Activated CD8-positive, alpha-beta T cell treated with anti-CD3 and anti-CD28 coated beads for 36 hours (primary cell): ENCODE measurements at places on chromosomes 5 and 9. TPM values are rescaled to one million over a fixed set of nuclear protein-coding genes. Genes with fewer than 3 reads are reported as not detected.

ANKRD18B gene
- not detected for total RNA-seq

SLC22A4 gene
- 0.88 TPM for total RNA-seq

TRIM36 gene
- 0.72 TPM for total RNA-seq

ACOT12 gene
- total RNA-seq = not detected

CDX1 gene
- total RNA-seq = not detected

DNA sequence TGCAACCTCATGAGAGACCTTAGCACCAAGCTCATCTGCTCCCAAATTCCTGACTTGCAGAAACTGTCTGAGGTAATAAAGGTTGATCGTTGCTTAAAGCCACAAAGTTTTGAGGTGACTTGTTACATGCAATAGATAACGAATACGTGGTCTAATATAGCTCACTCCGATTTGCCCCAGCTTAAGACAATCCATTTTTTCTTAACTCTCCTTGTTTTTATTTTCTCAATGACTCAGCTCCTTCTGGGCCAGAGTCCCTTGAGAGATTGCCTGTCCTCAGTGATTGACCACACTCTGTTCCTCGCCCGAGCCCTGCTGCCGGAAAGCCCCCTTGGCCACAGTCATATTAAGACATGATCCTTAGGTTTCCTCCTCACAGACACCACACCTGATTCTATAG lies 63.7 kb upstream of the FANCC start:
- DNase-seq = no peak

- DNase-seq = no peak
These were observed 307.7 kb downstream of the ADGRV1 start for GRCh38 chr5:90866333-90866732.

- DNase-seq = no peak
These were observed 1082.9 kb upstream of the SEMA6A start for GRCh38 chr5:117657541-117657940.

DNA sequence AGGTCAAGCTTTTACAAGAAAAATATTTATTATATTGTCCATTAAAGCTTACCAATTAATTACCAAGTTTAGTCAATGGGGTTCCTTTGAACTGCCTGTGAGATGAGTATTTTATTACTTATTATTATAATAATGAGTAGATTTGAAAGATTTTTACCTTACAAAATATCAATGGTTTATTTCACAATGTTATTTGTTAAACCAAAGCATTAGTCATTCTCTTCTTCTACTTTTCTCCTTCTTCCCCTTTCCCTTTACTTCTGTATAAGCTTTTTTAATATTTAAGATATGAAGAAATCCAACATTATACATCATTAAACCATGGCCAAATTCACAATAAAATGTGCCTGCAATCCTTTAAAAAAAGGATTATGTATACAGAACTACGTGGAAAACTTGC lies 369.5 kb downstream of the ARL15 start:
- no peak for DNase-seq

- DNase-seq = no peak
These were observed 2.8 kb downstream of the NR3C1 start for GRCh38 chr5:143400541-143401226.

- no peak for DNase-seq
These were observed 255.7 kb upstream of the RGMB start for GRCh38 chr5:98517560-98518366.

- no peak for DNase-seq
These were observed 355.4 kb upstream of the PRR16 start for GRCh38 chr5:120108586-120109248.

DNA sequence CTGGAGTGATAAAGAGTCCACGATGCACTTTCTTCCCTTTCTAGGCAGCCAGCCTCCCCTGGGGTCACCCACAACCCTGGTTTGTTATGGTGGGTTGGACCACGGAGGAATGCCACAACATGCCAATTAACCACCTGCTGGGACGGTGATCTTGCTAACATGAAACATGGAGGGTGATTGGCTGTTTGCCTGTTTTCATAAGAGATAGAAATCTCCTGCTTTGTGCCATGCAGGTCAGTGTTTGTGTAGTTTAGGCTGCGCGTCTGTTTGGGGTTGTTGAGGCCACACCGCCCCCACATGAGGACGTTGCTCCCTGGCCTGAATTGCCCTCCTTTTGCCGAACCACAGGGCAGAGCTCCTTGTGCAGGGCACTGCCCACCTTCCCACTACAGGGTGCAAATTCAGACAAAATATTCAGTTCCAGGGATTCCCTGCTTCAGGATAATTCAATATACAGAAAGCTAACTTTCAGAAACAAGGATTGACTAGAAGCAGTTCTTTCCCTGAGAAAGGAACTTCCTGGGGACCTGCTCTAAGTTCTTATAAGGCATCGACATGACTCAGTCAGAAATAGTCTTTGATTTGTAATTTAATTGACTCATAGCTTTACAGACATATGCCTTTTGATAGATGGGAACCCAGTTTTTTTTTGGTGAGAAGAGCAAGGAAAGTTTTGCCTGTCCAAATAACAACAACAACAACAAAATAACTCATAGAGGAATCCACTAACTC lies 427.6 kb downstream of the GADD45G start:
- no peak for DNase-seq
